ENCODE measurements at places on chromosomes 4 and X.

DNA sequence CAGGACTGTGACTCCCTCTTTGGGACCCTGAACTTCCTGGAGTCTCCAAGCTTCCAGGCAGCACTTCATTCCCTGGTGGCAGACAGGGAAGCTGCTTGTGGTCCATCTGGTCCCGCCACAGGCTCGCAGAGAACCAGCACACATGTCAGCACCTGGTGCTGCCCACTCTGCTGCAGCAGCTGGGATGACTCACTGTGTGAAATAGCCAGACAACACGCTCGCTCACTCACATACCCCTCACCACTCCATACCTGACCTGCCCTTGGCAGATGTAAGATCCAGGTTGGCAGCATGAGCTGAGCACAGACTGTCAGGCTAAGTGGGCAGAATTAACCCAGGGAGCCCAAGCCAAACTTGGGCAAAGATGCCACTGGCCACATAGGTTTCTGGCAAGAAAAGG, 613.5 kb downstream of the PCDH18 start:
- no peak for DNase-seq

GRCh38 chr4:8740666-8741395, 130.8 kb downstream of the HMX1 start:
- no peak for DNase-seq

DNA sequence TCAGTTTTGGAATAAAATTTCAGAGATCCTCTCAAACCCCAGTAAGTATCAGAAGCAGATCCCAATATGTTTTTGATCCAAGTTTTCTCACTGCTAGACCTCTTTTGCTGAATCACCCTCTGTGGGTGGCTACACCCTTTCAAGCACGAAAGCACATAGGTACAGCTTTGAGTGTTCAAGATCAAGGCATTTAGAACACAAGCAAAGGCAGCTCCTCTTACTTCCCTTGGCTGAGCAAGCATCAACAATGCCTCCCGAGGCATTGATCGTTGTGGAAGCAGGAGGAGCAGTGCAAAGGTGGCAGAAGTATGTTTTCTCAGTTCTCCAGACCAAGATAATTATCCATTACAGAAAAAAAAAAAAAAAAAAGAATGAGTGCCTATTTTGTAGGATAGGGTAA, 72.0 kb upstream of the TSPAN7 start:
- no peak for DNase-seq

DNA sequence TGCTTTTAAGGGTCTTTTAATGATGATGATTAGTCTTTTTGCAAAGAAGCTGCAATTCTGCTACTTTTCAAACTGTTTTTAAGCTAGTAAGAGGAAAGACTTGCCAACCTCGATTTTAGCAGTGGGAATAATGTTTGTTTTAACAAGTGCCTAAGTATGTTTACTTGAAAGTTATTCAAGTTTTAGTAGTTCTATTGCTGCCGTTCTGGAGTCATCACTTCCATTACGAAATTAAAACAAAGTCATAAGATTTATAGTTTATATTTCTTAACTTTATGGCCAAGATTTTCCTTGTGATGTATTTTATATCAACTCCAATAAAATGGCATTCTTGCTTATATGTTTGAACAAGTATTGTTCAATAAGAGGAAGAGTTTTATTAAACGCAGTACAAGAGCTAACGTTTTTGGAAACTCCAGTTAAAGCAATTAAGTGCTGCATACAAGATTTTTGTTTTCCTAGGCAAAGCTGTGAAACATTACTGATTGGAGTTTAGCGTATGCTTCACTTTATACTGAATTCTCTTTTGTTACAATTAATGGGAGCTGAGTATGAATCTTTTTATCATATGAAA, 211.3 kb downstream of the TENM3 start:
- no peak for DNase-seq

- DNase-seq = peak; percentile 35
Measured at GRCh38 chrX:86047174-86047935, at the start of gene CHM. CHM (minus strand) TSS chrX:86047558; CDS start chrX:86047532, 26 bp downstream.

- DNase-seq = no peak
Measured at GRCh38 chr4:147034372-147034771, 88.7 kb upstream of the TTC29 start.

All from activated gamma-delta T cell treated with anti-CD3 and anti-CD28 coated beads, Interleukin-2, amount 50 U/mL, for 16 hours (primary cell).